A172 (cell line): ENCODE measurements at places on chromosomes 1 and 21.

GRCh38 chr1:19343617-19344350 lies 31.7 kb downstream of the SLC66A1 start:
- no peak for DNase-seq

DNA sequence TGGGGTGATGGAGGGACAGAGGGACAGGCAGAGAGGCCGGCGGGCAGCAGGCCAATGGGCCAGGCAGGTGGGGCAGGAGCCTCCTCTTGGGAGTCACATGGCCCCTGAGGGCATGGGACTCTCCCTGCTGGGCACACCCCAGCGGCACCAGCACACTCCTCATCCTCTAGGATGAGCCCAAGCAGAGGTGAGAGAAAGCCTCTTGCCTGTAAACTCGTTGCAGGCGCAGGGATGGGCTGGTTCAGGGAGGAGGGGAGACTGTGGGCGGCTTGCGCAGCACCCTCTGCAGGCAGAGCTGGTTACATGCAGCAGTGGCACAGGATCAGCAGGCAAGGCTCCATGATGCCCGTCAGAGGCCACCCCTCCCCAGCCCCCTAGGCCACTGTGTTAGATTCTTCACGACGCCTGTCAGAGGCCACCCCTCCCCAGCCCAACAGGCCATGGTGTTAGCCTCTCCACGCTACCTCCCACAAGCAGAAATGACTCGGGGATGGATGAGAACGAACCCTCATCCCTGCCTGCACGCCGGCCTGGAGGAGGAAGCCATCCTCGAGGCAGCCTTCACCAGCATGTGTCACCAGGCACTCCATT lies 209.7 kb upstream of the VAMP3 start:
- DNase-seq: no peak

GRCh38 chr1:209063767-209064659 lies 519.5 kb upstream of the CAMK1G start:
- no peak for DNase-seq

- DNase-seq: no peak
Observed at GRCh38 chr1:220170836-220171526, 77.0 kb downstream of the IARS2 start.

DNA sequence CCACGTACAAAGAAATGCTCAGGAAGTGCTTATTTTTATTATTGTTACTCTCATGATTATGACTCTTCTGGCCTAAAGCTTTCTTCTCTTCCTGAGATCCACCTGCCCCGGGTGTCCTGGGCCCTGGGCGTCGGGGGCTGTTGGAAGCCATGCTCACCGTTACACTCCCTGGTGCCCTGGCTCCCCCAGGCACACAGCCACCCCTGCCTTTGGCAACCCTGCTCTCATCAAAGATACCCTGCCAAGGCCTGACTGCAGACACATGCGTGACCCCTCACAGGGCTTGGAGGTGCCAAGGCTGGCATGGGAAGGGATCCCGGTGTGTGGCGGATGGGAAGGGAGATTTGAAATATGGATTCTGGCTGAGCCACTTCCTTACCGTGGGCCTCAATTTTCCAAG lies 3.3 kb upstream of the KISS1 start:
- DNase-seq: no peak

- no peak for DNase-seq
Observed at GRCh38 chr1:207628776-207629175, 16.2 kb upstream of the CR1L start.
